ENCODE measurements at places on chromosomes 12 and 14. TPM values are rescaled to one million over a fixed set of nuclear protein-coding genes. Genes with fewer than 3 reads are reported as not detected.

DNA sequence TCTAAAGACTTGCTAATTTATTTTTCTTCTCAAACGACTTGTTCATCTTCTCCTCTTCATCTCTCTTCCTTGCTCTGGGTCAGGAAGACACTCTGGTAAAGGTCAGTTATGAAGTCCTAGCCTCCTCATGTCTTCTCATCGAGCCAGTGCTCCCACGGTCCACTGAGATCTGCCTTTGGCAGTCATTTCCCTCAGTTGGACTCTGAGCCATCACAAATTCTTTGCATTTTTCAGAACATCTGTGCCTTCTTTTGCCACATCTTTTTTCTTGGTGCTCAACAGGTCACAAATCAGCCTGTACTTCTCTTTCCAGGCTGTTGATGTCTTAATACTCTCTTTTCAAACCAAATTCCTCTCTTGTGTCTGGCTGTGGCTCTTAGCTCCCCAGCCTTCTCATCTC, 49.7 kb downstream of the IGF1 start:
- no peak overlapping the region for H3K27ac ChIP-seq
- DNase-seq = no peak
- H3K4me3 ChIP-seq = no peak overlapping the region

GRCh38 chr12:4829161-4829792, 80.4 kb upstream of the KCNA1 start:
- H3K27ac ChIP-seq = no peak overlapping the region
- H3K4me3 ChIP-seq = no peak overlapping the region
- no peak for DNase-seq
- peaks cover 6% of the 10 kb centered on the region for H3K4me1 ChIP-seq
- H3K36me3 ChIP-seq = peaks cover 17% of the 10 kb centered on the region

The KRT7 gene
- polyA plus RNA-seq = 0.63 TPM

GRCh38 chr14:95524706-95525512, 8.5 kb upstream of the SYNE3 start:
- no peak for DNase-seq
- H3K36me3 ChIP-seq = no peaks in the 10 kb centered on the region
- H3K27me3 ChIP-seq = no peaks in the 10 kb centered on the region
- no peak overlapping the region for H3K27ac ChIP-seq
- H3K4me3 ChIP-seq = no peak overlapping the region
- peaks cover 9% of the 10 kb centered on the region for H3K4me1 ChIP-seq

DNA sequence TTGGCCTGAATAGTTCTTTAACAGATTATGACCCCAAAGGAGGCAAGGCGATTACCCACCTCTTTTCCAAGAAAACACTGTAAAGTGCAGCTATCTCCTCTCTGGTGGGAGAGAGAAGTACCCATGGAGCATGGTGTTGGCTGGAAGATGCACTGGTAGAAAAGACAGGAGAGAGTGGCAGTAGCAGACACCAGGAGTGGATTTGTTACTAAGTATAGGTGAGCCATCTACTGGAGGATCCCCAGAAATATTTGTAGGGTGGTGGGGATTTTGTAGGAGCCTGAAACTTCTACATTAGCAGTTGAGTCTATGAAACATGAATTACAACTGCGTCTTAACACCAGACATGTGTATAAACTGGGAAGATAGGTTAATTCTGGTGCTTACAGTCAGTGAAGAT, 148.0 kb downstream of the SLC38A4 start:
- no peaks in the 10 kb centered on the region for H3K4me1 ChIP-seq
- H3K27me3 ChIP-seq = no peaks in the 10 kb centered on the region
- no peaks in the 10 kb centered on the region for H3K36me3 ChIP-seq
- no peak for DNase-seq
- H3K27ac ChIP-seq = no peak overlapping the region
- H3K4me3 ChIP-seq = no peak overlapping the region

The KITLG gene
- 15.4 TPM for polyA plus RNA-seq

The MTRFR gene
- 26.5 TPM for polyA plus RNA-seq

The AQP6 gene
- polyA plus RNA-seq = 9.2 TPM

GRCh38 chr14:105299654-105300541, 903 bp downstream of the BRF1 start:
- peak overlapping the region; percentile 60 for H3K4me3 ChIP-seq
- H3K36me3 ChIP-seq = peaks cover 3% of the 10 kb centered on the region
- peak overlapping the region; percentile 47 for H3K27ac ChIP-seq
- peaks cover 33% of the 10 kb centered on the region for H3K4me1 ChIP-seq

All from spinal cord (tissue), 10 donors.